Neural crest cell (in vitro differentiated cells): ENCODE measurements at places on chromosomes 12 and 14. TPM values are rescaled to one million over a fixed set of nuclear protein-coding genes. Genes with fewer than 3 reads are reported as not detected.

GRCh38 chr12:57614948-57615500 lies 3.8 kb downstream of the ARHGEF25 start:
- DNase-seq = no peak

GRCh38 chr12:91173124-91173523 lies 9.5 kb downstream of the DCN start:
- DNase-seq = no peak

GRCh38 chr14:35222872-35223466 lies 69.2 kb upstream of the PSMA6 start:
- no peak for DNase-seq

DNA sequence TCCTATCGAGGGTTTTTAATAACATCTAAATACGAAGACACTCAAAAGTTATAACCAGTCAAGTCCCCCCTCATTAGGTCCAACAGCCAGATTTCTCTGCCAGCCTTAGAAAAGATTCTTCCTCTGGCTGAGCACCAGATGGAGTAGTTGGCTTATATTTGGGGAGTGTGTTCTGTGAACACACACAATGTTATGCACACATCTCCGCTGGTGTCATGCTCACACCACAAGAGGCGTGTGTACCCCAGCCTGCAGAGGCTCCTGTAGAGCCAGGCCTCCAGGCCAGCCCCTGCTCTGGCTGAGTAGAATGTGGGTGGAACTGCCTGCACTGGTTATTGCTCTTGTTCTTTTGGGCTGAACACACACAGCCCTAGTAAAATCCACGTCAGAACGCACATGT lies 64.0 kb downstream of the PIWIL1 start:
- DNase-seq = no peak

GRCh38 chr12:104520242-104520900 lies 63.6 kb downstream of the CHST11 start:
- no peak for DNase-seq

DNA sequence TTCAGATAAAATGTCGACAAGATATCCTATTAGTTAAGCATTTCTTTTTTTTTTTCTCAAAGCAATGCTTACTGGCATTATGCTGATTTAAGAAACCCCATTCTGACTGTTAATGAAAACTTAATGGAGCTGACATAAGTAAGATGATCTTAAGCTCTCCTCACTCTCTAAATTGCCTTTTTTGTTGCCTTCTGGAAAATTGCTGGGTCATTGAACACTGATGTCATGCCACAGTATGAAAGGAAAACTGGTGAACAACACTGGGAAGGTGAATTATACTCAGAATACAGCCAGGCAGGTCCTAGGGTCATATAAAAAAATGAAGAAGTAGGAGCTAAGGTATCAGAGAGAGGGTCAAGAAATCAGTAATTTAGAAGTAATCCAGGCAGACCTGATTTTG lies 179.9 kb downstream of the BTG1 start:
- DNase-seq = no peak

CAPZA3 gene
- not detected in 2 replicates for total RNA-seq

DNA sequence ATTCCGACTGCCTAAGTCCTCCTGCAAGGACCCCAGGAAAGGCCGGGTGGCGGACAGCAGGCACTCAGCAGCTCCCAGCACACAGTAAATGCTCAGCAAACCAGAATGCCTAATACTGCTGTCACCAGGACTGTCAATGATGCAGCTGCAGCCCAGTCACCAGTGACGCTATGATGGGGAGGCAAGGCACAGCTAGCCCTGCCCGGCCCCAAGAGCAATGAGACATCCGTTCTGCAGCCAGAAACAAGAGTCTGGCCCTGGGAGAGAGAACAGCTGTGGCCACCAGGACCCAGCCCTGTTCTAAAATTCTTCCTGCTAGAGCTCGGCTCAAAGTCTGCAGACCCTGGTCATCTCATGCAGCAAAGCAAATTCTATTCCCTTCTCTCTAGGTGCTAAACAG lies 69.8 kb downstream of the NCOR2 start:
- no peak for DNase-seq

GRCh38 chr12:128727461-128727860 lies 96.3 kb downstream of the SLC15A4 start:
- DNase-seq = no peak

DNA sequence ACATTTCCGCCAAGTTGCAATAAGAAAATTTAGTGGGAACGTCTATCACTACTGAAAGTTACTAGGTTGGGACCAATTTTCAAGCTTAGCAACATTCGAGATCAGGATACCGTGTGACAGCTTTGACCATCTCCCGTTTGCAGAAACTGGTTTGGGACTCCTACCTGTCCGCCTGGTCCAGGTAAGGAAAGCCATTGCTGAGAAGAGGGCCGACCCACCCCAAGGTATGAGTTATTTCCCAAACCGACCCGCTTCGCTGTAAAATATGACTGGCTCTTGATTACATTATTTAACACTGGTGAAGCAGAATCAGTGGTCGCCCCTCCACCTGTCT lies 271 bp downstream of the DNAI7 start:
- DNase-seq = no peak

- DNase-seq = no peak
Observed at GRCh38 chr14:79567306-79567705, 644.0 kb downstream of the DIO2 start.

DNA sequence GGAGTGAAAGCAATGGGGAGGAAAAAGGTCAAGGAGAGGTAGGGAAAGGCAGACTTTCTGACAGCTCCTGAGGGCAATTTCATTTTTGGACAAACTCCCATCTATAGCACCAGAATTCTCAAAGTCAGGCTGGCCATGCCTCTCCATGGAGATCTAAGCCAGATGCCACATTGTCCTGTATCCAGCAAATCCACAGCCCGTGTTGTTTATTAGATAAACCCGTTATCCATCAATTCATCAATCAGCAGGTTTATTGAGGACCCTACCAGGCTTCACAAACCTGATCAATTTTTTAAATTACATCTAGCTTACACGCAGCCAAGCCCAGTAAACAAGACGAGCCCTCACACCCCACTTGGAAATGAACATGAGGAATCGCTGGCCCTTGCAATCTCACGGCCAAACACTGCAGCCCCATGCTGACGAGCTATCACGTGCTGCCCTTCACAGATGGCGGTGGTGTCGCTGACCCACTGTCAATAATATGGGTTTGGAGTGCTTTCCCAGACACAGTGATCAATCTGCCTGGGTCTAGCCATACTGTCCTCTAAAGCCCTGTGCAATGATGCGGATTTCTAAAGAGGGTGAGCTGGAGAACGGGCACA lies 332.9 kb downstream of the DPF3 start:
- no peak for DNase-seq

DNA sequence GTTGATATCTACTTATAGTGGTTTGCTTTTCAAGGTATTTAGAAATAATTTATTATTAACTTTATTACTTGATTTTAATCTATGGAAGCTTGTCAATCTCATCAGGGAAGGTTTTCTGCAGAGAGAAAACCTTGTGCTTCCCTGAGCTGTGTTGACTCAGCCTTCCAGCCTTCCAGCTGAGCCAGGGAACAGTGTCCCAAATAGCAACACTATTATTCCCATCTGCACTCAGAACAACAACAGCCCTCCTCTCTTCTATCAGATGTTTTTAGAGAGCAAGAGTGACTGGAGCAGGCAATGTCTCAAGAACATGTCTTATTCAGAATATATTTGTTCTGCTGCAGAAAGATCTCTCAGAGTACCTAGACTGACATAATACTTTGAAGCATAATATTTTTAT lies 389.9 kb upstream of the GARIN6 start:
- DNase-seq = no peak

GRCh38 chr14:96221841-96222240 lies 17.2 kb downstream of the BDKRB2 start:
- no peak for DNase-seq

DNA sequence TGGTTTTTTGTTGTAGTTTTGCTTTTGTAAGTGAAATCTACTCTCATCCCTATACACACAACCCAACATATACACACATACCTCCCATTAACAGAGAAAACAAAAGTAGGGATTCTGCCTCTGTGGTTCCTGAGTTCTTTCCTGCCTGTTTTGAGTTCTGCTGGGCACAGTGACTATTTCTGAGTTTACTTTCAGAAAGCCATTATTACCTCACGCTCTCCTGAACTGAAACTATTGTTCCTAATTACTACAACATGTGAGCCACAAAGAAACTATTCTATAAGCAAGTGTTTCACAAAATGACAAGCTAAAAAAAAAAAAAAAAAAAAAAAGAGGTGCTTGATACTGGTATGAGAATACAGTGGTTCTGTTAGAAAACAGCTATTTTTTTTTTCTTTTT lies 110.9 kb downstream of the ALG10B start:
- no peak for DNase-seq

DNA sequence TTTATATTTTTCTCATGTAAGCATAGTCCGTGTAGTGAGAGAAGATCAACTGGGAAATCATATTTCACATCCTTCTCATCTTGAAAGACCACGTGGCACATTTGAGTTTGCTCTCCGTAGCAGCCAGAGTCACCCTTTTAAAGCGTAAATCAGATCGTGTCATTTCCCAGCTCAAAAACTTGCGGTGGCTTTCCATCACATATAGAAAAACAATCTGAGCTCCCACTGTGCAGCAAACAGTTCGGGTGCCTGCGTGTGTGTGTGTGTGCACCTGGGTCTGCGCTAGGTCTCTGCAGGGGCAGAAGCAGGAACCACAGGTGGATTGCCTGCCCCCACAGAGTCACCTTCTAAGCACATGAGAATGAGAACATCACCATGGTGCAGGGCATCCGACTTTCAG lies 338.2 kb downstream of the TRHDE start:
- no peak for DNase-seq
